Left ventricle myocardium inferior (tissue), 1 donor: ENCODE measurements at places on chromosomes 2 and 18. TPM values are rescaled to one million over a fixed set of nuclear protein-coding genes. Genes with fewer than 3 reads are reported as not detected.

POMC gene
- total RNA-seq, result 7.5 TPM

FZD7 gene
- 35.2 TPM for total RNA-seq

SLC40A1 gene
- 44.0 TPM for total RNA-seq

GPBAR1 gene
- total RNA-seq, result 1.5 TPM

ARHGAP28 gene
- total RNA-seq, result 1.5 TPM

APCDD1 gene
- 38.0 TPM for total RNA-seq

FBXO41 gene
- total RNA-seq, result 0.55 TPM

- H3K27ac ChIP-seq, result no peak overlapping the region
- H3K4me3 ChIP-seq, result no peak overlapping the region
- no peaks in the 10 kb centered on the region for H3K27me3 ChIP-seq
- H3K36me3 ChIP-seq, result no peaks in the 10 kb centered on the region
- DNase-seq, result no peak
These were observed 57.1 kb upstream of the RNF152 start for GRCh38 chr18:61949946-61950345.

DNA sequence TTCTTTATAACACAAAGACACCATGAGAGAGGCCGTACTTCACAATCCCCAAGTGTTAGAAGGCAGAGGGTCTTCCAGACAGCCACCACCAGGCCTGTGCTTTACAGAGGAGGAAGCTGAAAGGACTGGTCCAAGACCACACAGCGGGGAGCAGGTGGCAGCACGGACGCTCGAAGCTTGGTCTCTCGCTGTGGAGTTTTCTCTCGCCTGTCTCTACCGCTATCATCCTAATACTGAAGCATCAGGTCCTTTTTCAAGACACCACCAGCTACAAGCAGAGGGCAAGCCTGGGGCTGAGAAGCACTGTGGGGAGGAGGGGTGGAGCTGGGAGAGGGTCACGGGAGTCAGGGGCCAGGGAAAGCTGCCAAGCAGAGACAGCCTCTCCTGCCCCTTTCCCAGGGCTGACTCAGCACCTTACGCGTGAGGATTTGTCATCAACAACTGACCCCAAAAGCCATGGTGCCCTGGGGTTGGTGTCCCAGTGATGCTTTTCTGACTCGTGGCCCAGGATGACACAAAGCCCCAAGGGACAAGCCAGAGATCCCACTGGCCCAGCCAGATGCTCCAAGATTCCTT is 31.9 kb upstream of the FOSL2 start:
- no peaks in the 10 kb centered on the region for H3K36me3 ChIP-seq
- no peak overlapping the region for H3K4me3 ChIP-seq
- H3K4me1 ChIP-seq, result peaks cover 25% of the 10 kb centered on the region
- H3K27ac ChIP-seq, result peak overlapping the region; percentile 30

DNA sequence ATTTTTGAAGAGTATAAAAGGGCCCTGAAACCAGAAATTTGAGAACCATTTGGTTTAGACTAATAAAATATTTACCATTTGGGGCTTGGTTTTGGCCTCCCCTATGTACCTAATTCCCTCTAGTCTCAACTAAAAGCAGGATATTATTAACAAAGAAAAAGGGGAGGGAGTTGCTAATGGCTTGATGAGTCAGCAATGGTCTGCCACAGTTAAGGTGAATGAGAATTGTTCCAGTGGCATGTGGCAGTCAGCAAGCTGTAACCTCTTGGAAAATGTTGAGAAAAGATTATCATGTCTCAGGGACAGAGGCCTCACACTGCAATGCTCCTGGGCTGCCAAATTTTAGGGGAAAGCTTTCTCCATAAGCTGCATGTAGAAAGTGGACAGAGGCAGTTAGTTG is 20.1 kb upstream of the SLC39A10 start:
- no peak for DNase-seq
- no peaks in the 10 kb centered on the region for H3K4me1 ChIP-seq
- no peaks in the 10 kb centered on the region for H3K36me3 ChIP-seq
- no peaks in the 10 kb centered on the region for H3K27me3 ChIP-seq
- H3K27ac ChIP-seq, result no peak overlapping the region

DNA sequence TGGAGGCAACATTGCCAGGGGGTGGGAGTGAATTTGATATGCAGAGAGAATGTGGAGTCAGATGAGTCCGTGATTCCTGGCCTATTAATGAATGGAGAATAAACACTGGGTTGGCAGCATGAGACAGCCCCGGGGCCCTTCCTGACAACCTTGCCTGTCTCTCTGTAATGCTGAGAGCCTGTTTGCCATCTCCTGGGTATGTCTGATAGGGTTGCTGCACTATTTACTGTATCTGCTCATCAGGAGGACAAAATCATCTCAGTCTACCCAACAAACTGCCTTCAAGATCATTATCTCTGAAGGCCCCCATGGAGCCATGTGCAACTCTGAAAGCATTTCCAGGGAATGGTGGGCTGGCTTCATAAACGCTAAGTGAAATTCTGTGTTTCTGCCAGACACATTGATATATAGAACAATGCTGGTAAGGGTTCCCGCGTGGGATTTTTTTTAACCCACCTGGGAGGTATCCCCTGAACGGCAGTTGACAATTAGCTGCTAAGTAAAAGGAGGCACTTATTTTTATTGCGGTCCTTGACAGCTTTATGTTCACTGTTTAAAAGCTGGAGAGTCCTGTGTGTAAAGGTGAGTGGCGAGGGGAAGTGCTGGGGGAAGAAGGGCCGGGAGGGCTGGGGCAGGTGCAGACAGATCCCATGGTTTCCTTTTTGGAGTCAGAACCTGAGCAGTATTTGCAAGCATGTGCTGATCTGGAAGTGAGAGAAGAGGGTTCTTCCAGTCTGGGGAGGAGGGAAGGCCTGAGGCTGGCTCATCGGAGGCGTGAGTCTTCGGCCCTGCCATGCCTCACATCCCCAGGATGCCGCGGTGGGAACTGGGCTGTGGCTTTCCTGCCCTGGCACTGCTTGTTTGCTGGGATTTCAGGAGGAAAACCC is 64.8 kb downstream of the ARHGAP25 start:
- DNase-seq, result no peak
- no peak overlapping the region for H3K27ac ChIP-seq
- no peak overlapping the region for H3K4me3 ChIP-seq
- H3K4me1 ChIP-seq, result peaks cover 22% of the 10 kb centered on the region
- no peaks in the 10 kb centered on the region for H3K36me3 ChIP-seq

DNA sequence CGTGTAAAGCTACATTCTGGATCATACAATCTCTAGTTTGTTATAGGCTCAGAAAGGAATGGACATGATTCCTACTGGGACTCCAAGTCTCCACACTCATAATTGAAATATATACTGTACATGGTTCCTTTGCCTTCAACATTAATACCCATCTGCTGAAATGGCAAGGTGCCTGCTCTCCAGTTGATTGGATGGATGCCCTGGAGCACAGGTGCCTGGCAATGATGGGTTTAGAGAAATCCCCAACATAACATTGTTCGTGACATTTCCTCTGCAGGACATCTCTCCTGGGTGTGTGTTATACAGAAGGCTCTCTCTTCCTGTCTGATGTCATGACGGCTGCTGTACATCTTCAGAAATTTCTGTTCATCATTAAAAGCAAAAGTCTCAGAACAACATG is 449.7 kb upstream of the CWC22 start:
- no peak for DNase-seq
- no peak overlapping the region for H3K4me3 ChIP-seq
- no peak overlapping the region for H3K27ac ChIP-seq
- H3K27me3 ChIP-seq, result no peaks in the 10 kb centered on the region

- peaks cover 51% of the 10 kb centered on the region for H3K4me1 ChIP-seq
- H3K4me3 ChIP-seq, result peak overlapping the region; percentile 60
- H3K27ac ChIP-seq, result peak overlapping the region; percentile 85
- H3K36me3 ChIP-seq, result peaks cover 8% of the 10 kb centered on the region
- H3K27me3 ChIP-seq, result no peaks in the 10 kb centered on the region
These were observed 18.7 kb upstream of the RASGRP3 start for GRCh38 chr2:33457556-33458247.

DNA sequence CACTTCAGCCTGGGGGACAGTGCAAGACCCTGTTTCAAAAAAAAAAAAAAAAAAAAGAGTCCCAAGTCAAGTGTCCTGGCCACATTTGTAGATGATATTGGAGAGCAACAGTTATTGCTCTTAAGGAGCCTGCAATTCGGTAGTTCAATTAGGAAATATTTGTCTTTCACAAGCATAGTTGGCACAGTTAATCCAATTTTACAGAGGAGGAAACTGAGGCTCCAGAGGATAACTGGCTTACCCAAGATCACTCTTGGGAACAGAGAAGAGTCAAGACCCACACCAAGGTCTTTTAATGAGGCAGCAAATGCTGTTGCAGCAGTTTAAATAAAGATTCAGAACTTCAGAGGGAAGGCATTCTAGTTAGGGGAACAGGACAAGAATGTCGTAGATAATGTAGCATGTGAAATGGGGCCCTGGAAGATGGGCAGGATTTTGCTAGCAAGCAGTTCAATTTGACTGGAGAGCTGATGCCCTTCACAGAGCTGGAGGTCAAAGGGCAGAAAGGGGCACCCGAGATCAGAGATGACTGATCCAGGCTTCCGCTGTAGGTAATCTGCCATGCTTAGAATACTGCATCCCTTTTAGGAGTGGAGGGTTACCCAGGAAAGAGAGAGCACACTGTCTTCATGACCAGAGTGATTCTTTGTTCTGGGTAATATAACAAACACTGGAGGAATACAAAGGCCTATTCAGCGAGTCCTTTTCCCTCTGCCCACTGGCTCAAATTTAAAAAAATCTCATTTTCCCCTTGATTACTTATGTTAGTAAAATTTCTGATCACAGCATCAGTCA is 3.0 kb downstream of the NPC1 start:
- DNase-seq, result no peak
- no peaks in the 10 kb centered on the region for H3K27me3 ChIP-seq
- H3K4me1 ChIP-seq, result peaks cover 74% of the 10 kb centered on the region
- no peak overlapping the region for H3K4me3 ChIP-seq

GRCh38 chr2:19866771-19867170 is 35.0 kb downstream of the TTC32 start:
- H3K4me1 ChIP-seq, result peaks cover 18% of the 10 kb centered on the region
- H3K4me3 ChIP-seq, result no peak overlapping the region
- H3K36me3 ChIP-seq, result no peaks in the 10 kb centered on the region
- H3K27me3 ChIP-seq, result peaks cover 19% of the 10 kb centered on the region
- DNase-seq, result no peak

- no peak for DNase-seq
- H3K36me3 ChIP-seq, result peaks cover 4% of the 10 kb centered on the region
- H3K4me1 ChIP-seq, result no peaks in the 10 kb centered on the region
- H3K4me3 ChIP-seq, result no peak overlapping the region
- no peak overlapping the region for H3K27ac ChIP-seq
- no peaks in the 10 kb centered on the region for H3K27me3 ChIP-seq
These were observed 54.6 kb downstream of the TTC39C start for GRCh38 chr18:24068945-24069693.

GRCh38 chr2:53994818-53995808 is 24.3 kb upstream of the PSME4 start:
- no peaks in the 10 kb centered on the region for H3K27me3 ChIP-seq
- H3K27ac ChIP-seq, result no peak overlapping the region
- peaks cover 9% of the 10 kb centered on the region for H3K4me1 ChIP-seq
- no peak overlapping the region for H3K4me3 ChIP-seq

DNA sequence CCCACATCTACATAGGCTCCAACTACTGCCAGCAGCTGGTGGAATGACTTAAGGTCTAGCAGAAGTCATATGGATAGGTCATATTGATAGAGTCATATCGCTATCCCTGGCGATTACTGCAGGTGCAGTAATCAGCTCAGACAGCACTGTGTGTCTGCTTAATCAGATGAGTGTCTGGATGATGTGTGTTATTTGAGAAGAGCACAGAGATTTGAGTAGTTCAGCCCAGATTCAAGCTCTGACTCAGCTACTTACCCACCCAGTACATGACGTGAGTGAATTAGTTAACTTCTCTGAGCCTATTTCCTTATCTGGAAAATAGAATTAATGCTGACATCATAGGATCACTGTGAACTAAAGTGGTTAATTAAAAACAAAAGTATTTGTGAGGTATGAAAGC is 78.9 kb downstream of the EHD3 start:
- no peak for DNase-seq
- no peaks in the 10 kb centered on the region for H3K36me3 ChIP-seq
- no peaks in the 10 kb centered on the region for H3K27me3 ChIP-seq
- H3K4me1 ChIP-seq, result no peaks in the 10 kb centered on the region
- no peak overlapping the region for H3K4me3 ChIP-seq

DNA sequence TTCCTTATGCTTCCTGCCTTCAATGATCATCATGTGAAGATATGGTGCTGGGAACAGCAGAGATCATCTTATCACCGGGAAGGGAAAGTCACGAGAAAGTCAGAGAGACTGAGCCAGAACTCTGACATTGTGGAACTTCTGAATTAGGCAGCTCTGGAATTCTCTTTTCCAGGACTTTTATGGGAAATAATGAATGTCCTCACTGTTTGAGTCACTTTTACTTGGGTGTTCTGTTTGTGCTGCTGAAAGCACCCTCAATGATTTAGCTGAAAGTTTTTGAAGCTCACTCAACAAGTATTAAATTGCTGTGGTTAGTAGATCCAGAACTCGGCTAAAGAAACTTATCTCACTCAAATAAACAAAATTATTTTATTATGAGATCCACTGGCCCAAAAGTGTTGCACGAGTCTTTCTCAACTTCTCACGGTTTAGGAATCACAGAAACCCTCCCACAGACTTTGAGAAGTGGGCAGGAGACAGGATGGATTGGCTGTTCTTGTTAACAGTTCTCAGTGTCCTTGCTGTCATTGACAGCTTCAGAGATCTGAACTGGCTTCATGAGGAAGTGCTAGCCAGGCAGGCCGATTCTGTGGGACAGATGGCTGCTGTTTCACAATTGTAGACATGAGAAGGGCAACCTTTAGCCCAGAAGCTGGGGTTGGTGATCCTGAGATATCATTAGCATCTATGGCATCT is 26.4 kb upstream of the ATRAID start:
- H3K27ac ChIP-seq, result peak overlapping the region; percentile 77
- H3K4me3 ChIP-seq, result no peak overlapping the region
- peaks cover 26% of the 10 kb centered on the region for H3K4me1 ChIP-seq
- H3K36me3 ChIP-seq, result no peaks in the 10 kb centered on the region
- DNase-seq, result no peak

GRCh38 chr18:27717816-27718215 is 459.1 kb downstream of the CDH2 start:
- no peak overlapping the region for H3K4me3 ChIP-seq
- DNase-seq, result no peak
- no peaks in the 10 kb centered on the region for H3K36me3 ChIP-seq
- no peak overlapping the region for H3K27ac ChIP-seq
- peaks cover 31% of the 10 kb centered on the region for H3K4me1 ChIP-seq
- no peaks in the 10 kb centered on the region for H3K27me3 ChIP-seq

GRCh38 chr2:26767894-26768487 is 3.9 kb downstream of the SLC35F6 start:
- peaks cover 96% of the 10 kb centered on the region for H3K4me1 ChIP-seq
- H3K4me3 ChIP-seq, result no peak overlapping the region

GRCh38 chr2:192749611-192750200 is 555.0 kb upstream of the TMEFF2 start:
- no peaks in the 10 kb centered on the region for H3K27me3 ChIP-seq
- no peaks in the 10 kb centered on the region for H3K36me3 ChIP-seq
- DNase-seq, result no peak
- H3K27ac ChIP-seq, result no peak overlapping the region
- H3K4me1 ChIP-seq, result no peaks in the 10 kb centered on the region

DNA sequence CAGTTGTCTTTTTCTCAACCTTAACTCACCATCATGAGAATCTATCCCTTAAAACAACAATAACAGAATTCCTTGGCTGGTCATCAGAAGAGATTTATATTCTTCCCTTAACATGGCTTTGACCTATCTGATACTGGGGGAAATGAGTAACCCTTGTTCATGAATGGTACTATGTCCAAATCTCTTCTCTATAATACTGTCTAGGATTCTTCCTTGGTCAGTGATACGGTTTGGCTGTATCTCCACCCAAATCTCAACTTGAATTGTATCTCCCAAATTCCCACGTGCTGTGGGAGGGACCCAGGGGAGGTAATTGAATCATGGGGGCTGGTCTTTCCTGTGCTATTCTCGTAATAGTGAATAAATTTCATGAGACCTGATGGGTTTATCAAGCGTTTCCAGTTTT is 282.0 kb upstream of the SIX2 start:
- no peak overlapping the region for H3K4me3 ChIP-seq
- H3K27ac ChIP-seq, result no peak overlapping the region
- DNase-seq, result no peak
- H3K27me3 ChIP-seq, result peaks cover 39% of the 10 kb centered on the region
